GM23248 (cell line): ENCODE measurements at places on chromosomes 3 and 15.

GRCh38 chr15:100944986-100945385, 25.8 kb downstream of the LRRK1 start:
- DNase-seq = no peak

DNA sequence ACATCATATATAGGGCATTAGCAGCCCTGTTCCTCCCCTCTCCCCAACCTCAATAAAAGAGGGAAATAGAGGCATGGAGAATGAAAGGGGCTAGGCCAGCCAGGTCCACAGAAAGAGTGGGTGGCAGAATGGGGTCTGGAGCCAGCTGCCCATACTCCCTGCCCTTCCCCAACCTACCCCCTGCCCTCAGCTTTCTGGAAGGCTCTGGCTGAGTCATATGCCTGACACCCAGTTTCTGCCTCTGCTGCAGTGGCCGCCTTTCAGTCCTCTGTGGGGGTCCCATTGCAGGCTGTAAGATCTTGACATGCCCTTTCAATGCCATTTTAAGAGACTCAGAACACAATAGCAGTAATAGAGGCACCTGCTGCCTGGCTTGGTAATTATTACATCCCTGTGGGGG, 95.7 kb downstream of the LINGO1 start:
- DNase-seq = no peak

GRCh38 chr3:195394024-195394423, 48.8 kb downstream of the ACAP2 start:
- no peak for DNase-seq

DNA sequence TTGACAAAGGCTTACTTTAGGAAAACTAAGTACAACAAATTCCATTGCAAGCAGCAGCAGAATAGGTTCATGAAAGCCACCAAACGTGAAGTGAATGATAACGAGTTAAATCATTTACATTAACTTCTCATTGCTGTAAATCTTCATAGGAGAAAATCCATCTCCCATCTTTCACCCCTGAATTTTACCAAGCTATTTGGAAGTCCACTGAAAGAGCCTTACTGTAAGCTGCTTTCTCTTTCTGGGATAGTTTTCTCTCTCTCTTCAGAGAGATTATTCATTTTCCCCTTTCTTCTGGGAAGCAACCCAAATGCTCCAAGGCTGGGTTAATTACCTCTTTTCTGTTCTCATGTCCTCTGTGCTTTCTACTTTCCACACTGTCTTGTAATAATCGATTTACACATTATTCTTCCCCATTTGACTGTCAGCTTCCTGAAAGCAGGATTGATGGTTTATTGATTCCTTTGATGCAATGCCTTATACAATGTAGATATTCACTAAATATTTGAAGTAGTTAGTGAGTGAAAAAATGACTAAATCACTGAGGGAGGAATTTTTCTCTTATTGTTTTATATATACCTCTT, 914.3 kb upstream of the ARPP21 start:
- no peak for DNase-seq

DNA sequence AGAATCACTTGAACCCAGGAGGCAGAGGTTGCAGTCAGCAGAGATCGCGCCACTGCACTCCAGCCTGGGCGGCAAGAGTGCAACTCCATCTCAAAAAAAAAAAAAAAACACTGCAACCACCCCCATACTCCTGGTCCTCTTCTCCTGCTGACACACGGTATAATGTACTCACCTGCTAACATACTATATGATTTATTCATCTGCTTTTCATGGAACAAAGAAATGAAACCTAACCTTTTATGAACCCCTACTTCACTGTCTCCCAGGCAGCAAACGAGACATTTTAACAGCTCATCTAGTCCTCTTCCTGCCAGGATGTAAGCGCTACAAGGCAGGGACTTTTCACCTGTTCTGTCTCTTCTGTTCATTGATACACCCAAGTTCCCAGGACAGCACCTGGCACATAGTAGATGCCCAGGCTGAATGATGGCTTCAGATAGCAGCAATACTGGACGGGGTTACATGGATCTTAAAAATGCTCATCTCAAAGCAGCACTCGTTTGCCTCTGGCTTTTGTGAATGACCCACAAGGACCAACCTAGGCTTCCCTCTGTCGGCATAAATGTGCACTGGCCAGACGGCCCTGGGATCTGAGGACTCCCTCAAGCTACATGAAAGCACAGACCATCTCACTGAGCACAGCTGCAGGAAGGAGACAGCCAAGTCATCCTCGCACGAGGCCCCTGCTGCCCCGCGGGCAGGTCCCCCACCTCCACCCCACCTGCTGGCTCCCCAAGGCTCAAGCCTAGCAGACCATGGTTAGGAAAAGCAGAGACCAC, 20.3 kb downstream of the XXYLT1 start:
- no peak for DNase-seq

DNA sequence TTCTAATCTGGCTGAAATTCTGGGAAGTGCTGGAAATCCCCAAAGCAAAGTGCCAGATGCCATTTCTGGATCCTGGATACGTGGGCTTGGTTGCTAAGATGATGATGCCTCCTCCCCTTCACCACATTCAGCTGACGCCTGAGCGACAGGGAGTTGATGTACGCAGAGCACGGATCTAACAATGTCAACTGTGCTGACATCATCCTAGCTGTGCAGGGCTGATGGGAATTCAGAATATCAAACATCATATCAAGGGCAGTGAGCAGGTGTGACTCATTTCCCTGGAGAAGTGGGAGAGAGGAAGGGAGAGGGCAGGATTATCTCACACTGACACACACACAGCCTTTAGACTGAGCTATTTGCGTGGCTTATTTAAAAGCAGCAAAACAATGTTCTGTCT, 92.6 kb upstream of the ZBTB20 start:
- DNase-seq = peak; percentile 97

DNA sequence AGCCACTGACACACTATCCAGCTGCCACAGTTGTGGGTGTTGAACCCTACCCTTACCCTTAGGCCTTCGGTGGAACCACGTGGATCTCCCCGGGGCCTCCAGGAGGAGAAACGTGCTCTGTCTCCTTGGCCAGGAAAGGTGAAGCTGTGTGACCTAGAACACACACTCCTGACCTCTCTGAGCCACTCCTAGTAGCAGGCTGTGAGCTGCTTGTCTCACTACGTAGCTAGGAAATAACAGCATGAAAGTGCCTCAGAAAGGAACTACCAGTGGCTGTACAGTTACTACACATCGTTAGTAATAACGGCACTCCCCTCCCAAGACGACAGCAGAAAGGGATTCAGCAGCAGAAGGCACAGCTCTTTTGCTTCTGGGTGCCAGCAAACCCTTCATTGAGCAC, 36.2 kb upstream of the SLC6A6 start:
- no peak for DNase-seq

- DNase-seq = peak; percentile 86
Observed at GRCh38 chr3:50674349-50675178, at the start of gene DOCK3. TSS of gene DOCK3 (plus strand) at chr3:50674927. CDS start at chr3:50675264, 337 bp downstream.

DNA sequence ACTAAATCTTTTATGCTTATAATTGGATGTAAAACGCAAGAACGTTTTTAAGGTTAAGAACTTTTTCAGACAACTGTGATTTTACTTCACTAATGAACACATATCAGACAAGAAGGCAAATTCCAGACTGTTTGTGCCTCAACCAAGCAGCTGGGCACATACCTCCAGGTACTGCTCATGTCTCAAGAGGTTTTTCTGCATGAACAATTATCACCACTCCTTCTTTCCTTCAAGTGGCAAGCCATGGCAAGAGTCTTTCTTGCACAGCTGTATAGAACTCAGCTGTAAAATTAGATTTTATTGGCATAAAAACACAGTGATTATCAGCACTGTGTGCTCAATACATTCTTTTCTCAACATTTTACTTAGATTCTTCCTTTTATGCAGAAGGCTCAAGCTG, 64.3 kb downstream of the FNDC3B start:
- DNase-seq = peak; percentile 86

- DNase-seq = no peak
Observed at GRCh38 chr15:66232267-66232625, 21.3 kb downstream of the MEGF11 start.

DNA sequence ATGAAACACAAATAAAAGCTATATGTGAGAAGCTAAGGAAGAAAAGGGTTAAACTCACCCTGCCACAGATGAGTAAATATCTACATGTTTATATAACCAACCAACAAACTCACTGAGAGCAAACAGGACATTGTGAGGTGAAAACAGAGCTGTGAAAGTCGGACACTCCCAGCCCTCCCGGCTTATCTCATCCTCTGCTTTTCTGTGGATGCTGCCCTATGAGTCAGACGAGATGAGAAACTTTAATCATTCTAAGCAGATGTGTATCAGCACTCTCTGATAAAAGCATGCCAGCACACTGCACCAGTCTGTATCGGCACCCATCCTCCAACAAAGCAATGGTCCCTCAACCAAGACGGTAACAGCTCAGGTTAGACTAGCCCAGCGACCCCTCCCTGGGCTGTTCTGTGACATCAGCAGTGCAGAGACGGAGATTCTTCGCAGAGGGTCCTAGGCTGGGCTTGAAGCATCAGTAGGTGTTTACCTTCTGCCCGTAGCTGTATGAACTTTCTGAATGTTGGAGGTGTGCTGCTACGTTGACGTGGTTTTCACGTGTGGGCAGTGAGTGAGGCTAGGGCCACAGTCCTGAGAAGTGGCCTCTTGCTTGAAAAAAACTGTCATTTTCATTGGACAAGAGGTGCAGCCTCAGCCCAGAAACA, 119.8 kb upstream of the ALDH1A3 start:
- peak; percentile 88 for DNase-seq

GRCh38 chr3:153980252-153980590, 141.0 kb upstream of the ARHGEF26 start:
- DNase-seq = no peak

DNA sequence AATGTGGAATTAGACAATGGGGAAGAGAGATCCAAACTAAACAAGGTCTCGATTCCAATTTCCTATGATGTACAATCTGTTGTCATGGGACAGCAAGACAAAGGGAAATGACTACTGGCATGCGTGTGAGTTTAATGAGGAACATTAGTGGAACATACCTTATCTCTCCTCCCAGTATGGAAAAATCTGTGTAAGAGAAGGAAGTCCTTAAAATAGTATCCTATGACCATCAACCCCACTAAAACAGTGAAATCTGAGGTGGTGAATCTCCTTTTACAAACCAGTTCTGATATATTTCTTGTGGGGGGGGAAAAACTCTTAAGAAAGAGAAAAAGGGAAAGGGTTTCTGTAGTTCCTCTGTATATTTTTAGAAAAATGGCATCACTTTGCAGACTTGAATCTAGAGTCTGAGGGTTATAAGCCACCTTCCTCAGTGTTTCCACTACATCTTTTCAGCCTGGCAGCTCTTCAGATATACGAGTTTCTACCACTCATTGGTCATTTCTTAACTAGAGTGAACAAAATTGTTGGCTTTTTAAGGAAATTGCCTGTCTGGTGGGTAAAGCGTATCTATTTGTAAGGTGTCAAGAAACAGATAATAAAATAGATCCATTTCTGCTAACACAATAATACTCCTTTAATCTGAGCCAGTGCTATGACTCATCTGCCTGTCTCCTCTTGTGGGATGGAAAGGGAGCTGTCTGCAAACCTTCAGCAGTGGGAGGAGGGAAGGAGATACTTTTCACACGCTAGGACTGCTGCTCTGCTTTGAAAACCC, 3.0 kb upstream of the TNFAIP8L3 start:
- DNase-seq = peak; percentile 86

DNA sequence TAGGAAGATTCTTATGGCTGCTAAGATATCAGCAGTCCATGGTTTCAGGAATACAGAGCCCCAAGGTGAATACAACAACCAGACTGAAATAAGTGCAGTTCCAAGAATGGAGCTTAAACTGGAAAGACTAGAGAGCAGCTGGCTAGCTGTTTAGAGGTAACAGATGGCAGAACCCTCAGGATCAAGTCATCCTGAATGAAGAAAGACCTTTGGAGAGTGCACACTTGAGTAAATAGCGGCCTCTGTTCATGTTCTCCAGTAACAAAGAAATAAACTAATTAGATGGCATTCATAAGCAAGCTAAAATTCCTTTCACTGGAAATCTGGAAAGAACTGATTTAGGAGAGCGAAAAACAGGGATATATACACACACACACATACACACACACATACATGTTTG, 968.4 kb downstream of the FHIT start:
- DNase-seq = no peak

- no peak for DNase-seq
Observed at GRCh38 chr3:156725682-156726081, 51.3 kb downstream of the TIPARP start.

GRCh38 chr3:25427563-25427941, 511 bp upstream of the RARB start:
- DNase-seq = peak; percentile 46

- DNase-seq = no peak
Observed at GRCh38 chr3:15404767-15405166, 22.6 kb downstream of the METTL6 start.

DNA sequence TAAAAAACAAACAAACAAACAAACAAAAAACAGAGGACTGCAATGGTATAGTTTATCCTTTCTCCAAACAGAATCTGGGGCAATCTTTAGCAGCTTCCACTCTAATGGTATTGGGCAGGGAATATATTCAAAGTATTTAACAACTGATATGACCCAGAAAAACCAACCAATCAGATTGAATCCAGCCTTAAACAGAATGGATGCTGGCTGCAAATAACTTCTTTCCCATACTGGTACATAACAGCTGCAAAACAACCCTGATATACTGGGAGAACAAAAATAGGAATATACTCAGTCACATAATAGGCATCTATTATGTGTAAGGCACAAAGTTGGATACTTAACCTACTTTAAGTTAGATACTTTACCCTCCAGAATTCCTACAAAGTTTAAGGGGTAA, 49.1 kb downstream of the UBR1 start:
- DNase-seq = no peak

GRCh38 chr3:188197388-188197847, 43.5 kb downstream of the LPP start:
- peak; percentile 29 for DNase-seq

GRCh38 chr3:140910860-140911259, 30.8 kb upstream of the SLC25A36 start:
- peak; percentile 46 for DNase-seq

GRCh38 chr3:45105855-45106671, 40.1 kb downstream of the CDCP1 start:
- peak; percentile 93 for DNase-seq

- peak; percentile 91 for DNase-seq
Observed at GRCh38 chr3:59771768-59772181, 722.0 kb upstream of the CFAP20DC start.

GRCh38 chr15:43520138-43520537, 2.7 kb downstream of the MAP1A start:
- DNase-seq = no peak

- DNase-seq = peak; percentile 89
Observed at GRCh38 chr3:4994144-4994730, 15.0 kb downstream of the BHLHE40 start.

DNA sequence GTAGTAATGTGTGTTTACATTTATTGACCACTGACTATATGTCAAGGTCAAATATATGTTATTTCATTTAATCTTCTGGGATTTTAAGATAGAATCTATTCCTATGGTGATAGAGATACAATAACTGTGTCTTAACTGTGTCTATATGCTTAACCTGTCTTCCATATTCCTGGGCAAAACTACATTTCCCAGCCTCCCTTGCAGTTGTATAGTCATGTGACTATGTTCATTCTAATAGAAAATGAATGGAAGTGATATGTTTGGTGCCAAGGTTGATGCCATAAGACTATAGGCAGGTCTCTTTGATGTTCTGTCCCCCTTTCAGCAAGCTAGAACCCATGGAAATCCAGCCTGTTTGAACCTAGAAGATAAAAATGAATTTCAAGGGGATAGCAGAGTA, 258.8 kb upstream of the PDZRN3 start:
- DNase-seq = no peak

- no peak for DNase-seq
Observed at GRCh38 chr3:10935846-10936631, 56.5 kb upstream of the SLC6A1 start.
